Keratinocyte (primary cell): ENCODE measurements at places on chromosomes 6 and 20. TPM values are rescaled to one million over a fixed set of nuclear protein-coding genes. Genes with fewer than 3 reads are reported as not detected.

DNA sequence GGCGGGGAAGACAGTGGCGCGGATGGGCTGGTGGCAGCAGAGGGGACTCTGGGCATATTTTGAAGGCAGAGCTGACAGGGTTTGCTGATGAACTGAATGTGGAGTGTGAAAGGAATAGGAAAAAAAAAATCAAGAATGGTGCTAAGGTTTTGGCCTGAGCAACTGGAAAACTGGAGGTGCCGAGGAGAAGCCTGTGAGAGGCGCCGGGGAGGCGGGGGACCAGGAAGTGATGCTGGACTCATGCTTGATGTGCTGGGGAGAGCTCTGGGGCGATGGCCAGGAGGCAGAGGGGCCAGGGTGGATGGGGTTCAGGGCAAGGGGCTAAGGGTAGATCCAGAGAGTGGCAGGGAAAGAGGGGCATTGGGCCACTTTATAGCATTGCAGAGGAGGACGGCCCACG, 55.8 kb downstream of the SULF2 start:
- no peak overlapping the region for H3K4me3 ChIP-seq
- no peaks in the 10 kb centered on the region for H3K27me3 ChIP-seq
- no peaks in the 10 kb centered on the region for H3K4me1 ChIP-seq
- no peak overlapping the region for H3K27ac ChIP-seq

- no peak overlapping the region for H3K4me3 ChIP-seq
- H3K27me3 ChIP-seq, result no peaks in the 10 kb centered on the region
- H3K4me1 ChIP-seq, result peaks cover 25% of the 10 kb centered on the region
- H3K36me3 ChIP-seq, result no peaks in the 10 kb centered on the region
Measured at GRCh38 chr6:2663123-2663522, 87.6 kb downstream of the MYLK4 start.

Gene AGER
- polyA plus RNA-seq, result 2.0 to 2.4 TPM (median 2.4 TPM) in 3 replicates

Gene BMP2
- 3.4 to 5.0 TPM (median 3.6 TPM) in 3 replicates for polyA plus RNA-seq

DNA sequence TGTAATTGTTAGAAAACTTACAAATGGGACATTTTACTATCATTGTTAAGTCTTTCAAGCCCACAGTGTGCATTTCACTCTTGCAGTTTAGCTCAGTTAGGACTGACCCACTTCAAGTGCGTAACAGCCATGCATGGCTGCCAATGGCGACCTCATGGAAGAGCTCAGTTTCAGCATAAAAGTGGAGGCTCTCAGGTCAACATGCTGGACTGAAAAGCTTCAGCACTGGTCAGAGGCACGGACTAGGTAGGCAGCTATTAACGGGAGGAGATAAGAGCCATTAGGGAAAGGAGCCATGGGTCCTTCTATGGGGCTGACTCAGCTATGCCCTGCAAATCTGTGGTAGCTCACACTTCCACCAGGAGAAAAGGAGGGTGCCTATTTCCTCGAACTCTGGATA, 101.8 kb downstream of the TTLL2 start:
- H3K27me3 ChIP-seq, result no peaks in the 10 kb centered on the region
- H3K4me3 ChIP-seq, result no peak overlapping the region
- DNase-seq, result no peak
- no peaks in the 10 kb centered on the region for H3K4me1 ChIP-seq
- no peaks in the 10 kb centered on the region for H3K36me3 ChIP-seq

Gene DEFB124
- not detected in 3 replicates for polyA plus RNA-seq

Gene CD93
- polyA plus RNA-seq, result 0.01 TPM in 1 of 3 replicates, not detected in the others
